ENCODE measurements at places on chromosomes 4 and X.

DNA sequence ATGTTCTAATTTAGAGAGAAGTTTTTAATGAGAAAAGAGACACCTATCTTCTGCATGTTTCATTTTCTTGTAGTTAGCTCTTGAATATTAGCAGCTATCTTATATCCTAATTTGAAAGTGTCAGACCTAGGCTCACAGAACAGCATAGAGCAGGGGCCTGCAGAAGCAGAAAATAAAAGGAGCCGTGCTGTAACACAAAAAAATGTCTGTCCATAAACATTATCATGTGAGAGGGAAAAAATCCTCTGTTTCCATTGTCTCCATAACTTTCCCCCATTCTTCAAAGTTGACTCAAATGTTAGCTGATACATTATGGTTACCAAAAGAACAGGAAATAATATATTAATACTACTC lies 329.2 kb upstream of the EPHA5 start:
- DNase-seq = no peak

DNA sequence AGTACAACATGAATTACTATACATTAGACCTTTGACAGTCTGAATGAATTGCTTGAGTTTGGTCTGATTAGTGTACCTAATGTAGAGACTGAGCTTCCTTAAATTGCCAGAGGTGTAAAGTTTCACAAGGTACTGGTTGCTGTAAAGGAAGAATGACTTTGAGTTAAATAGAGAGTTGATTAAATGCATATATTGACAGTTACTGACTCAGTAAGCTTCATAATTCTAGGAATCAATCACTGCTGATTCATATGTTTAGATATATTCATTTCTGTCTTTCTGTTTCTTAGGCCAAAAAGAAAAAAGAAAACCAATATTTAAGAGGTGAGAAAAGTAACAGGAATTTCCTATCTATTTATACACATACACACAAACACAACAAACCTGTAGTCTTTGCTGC lies 16.2 kb upstream of the ART3 start:
- DNase-seq = no peak

DNA sequence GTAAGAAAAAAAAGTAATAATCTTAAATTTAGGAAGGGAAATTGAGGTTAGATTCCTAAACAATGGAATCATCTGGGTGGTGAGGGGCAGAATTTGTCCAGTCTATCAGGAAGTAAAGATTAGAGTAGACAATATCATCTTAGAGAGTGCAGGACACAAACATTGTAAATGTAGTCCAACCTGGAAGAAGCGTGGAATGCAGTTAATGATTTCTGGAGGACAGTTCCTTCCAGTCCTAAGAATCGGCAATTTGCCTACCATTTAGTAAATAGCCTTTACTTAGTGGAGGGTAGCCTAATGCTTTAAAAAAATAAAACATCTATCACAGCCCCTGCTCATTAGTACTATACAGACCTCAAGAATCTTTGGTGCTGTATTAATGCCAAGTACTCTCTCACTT lies 147.5 kb upstream of the TTC29 start:
- no peak for DNase-seq

GRCh38 chr4:47109379-47109778 lies 78.0 kb downstream of the GABRB1 start:
- DNase-seq = no peak

- DNase-seq = no peak
These were observed 1544.5 kb upstream of the TENM3 start for GRCh38 chr4:180698550-180699195.

DNA sequence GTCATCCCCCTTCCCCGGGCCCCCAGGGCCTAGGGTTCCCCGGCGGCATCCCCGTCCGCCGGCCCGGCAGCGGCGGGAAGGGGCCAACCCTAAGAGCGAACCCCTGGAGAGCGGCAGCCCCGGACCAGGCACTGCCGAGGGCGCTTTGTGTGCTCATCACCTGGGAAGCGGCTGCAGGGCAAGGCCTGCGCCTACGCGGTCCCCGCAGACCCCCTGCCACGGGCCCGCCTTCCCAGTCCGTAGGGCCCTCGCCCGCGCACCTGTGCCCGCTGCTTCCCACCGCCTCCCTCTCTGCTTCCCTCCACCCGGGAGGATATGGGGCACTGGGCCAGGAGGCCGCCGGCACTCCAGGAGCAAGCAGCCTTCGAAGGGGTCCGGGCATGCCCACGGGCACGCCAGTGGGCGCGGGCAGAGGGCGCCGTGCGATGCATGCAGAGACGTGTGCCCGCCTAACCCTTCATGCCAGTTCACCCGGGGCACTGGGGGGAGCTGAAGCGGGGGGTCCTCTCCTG lies 2.6 kb downstream of the FLNA start:
- DNase-seq = no peak

DNA sequence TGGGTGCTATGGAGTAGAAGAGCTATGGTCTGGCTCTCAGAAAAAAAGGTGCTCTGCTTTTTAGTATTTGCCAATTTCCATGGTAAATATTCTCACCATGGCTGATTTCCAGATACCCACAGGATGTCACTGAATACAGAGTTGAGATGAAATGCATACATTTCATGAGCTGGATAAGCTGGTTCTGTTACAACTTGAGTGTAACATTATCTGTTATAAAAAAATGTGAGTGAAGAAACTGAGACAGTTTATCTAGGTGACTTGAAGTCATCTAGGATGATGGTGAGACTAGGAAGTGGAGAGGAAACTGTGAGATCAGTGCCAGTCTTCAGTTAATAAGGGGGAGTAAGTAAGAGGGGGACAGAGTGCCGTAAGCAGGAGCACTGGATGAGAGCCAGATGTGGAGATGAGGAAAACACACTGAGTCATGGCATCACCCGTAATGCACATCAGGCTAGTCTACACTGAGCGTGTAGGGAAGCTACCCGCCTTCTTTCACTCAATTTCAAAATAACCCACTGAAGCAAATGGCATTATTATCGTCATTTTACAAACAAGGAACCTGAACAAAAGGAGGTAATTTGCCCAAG lies 5.0 kb downstream of the HPSE start:
- peak; percentile 12 for DNase-seq

- no peak for DNase-seq
These were observed 1.0 kb downstream of the TBC1D9 start for GRCh38 chr4:140754918-140755773.

DNA sequence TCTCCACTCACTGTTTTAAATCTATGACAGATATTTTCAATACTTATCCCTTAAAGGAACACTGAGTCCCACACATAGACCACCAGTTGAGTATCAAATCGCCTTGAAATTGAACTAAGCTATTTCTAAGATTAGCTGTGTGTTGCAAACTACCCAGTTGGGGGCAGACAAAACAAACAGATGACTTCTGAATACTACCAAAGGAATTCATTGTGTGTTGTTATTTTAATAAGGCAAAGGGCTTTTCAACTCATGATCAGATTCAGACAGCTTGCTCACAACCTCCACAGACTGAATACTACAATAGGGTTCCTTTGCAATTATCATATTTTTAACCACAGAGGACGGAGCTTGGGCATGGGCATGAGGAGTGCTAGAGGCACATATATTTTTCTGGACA lies 283.0 kb upstream of the GPC4 start:
- peak; percentile 58 for DNase-seq

- DNase-seq = no peak
These were observed 651 bp upstream of the SAP30 start for GRCh38 chr4:173370130-173370476.

- no peak for DNase-seq
These were observed 28.5 kb downstream of the RNF212 start for GRCh38 chr4:1084796-1085403.

DNA sequence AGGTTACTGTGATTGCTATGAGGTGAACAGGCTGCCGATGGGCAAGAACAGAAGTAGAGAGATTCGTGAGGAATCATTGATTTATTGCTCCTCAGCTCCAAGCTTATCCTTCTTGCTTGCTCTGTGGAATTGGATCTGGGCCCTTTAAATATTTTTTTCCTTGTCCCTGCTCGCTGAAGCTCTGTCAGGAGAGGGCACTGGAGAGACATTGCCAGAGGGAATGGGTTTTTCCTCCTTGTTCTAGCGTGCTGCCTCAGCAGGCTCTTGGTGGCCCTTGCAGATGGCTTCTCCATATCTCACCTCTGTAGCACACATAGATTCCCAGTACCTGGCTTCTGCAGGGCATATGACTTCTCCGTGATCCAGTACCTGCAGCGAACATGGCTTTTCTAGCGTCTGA lies 67.4 kb downstream of the CNGA2 start:
- DNase-seq = peak; percentile 4

Measured in fibroblast of skin of scalp (primary cell).